ENCODE measurements at places on chromosomes 5 and 9.

GRCh38 chr5:103283120-103283519 is 24.6 kb downstream of the MACIR start:
- no peak for DNase-seq

- DNase-seq: peak; percentile 40
Observed at GRCh38 chr9:35910613-35911359, 1.5 kb downstream of the SPAAR start.

DNA sequence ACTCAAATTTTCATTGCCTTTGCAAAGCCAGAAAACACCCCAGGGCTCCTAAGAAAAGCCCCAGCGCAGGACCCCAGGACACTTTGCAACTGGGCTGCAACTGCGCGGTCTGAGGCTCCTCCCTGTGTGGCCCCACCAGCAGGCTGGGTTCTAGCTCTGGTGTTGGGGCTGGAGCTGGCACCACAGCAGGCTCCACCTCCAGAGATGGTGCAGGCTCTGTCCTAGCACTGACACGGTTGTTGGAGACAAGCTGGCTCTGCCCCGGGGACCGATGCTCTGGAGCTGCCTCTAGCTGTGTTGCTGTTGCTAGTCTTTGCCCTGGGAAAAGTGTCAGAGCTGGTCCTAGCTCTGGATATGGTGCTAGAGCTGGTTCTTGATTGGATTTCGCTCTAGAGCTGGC is 13.6 kb downstream of the LCN10 start:
- DNase-seq: no peak

- no peak for DNase-seq
Observed at GRCh38 chr9:107708791-107709190, 219.2 kb upstream of the KLF4 start.

- no peak for DNase-seq
Observed at GRCh38 chr9:72952914-72953313, at the start of gene ALDH1A1. Gene ALDH1A1, minus strand, starts transcription at chr9:72953053. Its CDS starts 53 bp downstream, at chr9:72953000.

DNA sequence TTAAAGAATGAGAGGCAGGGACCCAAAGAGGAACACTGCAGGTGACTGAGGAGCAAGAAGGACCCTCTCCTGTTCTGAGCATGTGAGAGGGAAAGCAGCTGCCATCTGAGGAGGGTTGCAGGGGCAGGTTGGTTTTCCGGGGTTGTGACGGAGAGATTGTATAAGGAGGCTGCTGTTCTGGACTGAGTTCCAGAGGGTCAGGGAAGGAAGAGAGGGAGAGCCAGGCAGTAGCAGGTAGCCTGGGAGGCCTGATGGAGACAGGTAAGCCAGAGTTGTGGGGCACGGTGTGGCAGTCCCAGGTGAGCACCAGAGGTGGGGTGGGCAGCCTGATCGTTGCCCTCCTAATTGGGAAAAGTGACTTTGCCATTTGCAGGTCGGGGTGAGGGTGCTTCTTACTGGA is 9.8 kb downstream of the CCT5 start:
- DNase-seq: no peak

GRCh38 chr5:65969539-65970393 is 43.4 kb downstream of the ERBIN start:
- no peak for DNase-seq

GRCh38 chr9:78468231-78468630 is 171.3 kb downstream of the PSAT1 start:
- DNase-seq: no peak
